ENCODE measurements at places on chromosomes 1 and 21. TPM values are rescaled to one million over a fixed set of nuclear protein-coding genes. Genes with fewer than 3 reads are reported as not detected.

DNA sequence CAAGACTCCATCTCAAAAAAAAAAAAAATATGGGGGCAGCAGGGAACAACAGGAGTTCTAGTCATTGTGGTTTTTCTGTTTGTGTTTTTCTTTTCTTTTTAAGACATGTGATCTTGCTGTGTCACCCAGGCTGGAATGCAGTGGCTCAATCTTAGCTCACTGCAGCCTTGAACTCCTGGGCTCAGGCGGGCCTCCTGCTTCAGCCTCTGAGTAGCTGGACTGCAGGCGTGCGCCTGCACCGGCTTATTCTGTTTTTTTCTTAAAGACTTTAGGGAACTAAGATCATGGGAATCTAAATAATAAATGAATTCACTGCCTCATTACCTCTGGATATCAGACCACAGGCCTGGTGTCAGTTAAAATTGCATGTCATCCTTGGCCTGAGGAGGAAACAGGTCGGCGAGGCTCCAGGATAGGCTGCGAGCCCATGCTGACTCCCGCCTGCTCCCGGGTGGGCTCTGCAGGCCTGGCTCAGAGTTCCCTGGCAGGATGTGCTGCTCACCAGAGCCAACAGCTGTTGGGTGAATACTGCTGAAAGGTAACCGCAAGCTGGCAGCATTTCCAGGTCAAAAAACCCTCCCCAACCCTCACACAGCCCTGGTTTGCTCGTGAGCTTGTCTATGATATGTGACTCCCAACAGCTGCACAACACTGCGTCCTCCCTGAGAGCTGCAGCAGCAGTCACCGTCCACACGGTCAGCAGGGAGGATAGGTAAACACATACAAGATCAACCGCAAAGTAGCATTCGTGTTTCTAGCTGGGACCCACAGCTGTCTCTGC lies 58.1 kb downstream of the SCCPDH start:
- no peak for DNase-seq

- no peak for DNase-seq
These were observed 16.0 kb downstream of the ENO1 start for GRCh38 chr1:8862528-8862927.

- DNase-seq = no peak
These were observed 5.1 kb upstream of the SLAMF7 start for GRCh38 chr1:160733898-160734297.

GRCh38 chr1:58983633-58984245 lies 199.9 kb upstream of the JUN start:
- DNase-seq = no peak

- no peak for DNase-seq
These were observed 311.9 kb downstream of the COL11A1 start for GRCh38 chr1:102796429-102796828.

GRCh38 chr1:117793413-117793812 lies 136.0 kb downstream of the GDAP2 start:
- DNase-seq = no peak

DNA sequence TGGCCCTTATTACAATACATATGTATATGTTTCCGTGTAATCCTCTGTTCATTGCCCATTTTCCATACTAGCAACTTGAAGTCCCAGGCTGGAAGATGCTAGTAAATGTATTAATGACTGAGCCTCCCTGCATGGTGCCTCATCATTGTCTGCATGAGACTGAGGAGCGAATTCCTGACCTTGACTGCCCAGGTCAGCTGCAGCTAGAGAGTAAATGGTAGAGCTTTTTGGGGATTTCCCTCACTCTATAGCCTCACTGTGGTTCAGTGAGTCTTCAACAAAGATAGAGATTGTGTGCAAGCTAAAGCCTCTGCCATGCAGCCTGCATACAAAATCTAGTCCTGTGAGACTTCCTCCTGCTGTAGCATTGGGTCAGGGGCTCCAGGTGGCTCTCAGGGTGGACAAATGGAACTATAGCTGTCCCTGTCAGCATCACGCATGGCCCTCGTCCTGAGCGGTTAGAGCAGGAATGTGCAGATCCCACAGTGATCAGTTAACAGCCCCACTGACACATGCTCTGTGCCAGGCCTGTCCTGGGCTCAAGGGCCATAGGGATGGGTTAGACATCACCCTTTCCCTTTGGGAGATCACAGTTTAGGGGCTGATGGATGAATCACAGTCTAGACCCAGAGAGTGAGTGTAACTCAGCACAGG lies 741.7 kb downstream of the MATN1 start:
- no peak for DNase-seq

- DNase-seq = no peak
These were observed 20.9 kb downstream of the SH2D2A start for GRCh38 chr1:156795787-156796186.

DNA sequence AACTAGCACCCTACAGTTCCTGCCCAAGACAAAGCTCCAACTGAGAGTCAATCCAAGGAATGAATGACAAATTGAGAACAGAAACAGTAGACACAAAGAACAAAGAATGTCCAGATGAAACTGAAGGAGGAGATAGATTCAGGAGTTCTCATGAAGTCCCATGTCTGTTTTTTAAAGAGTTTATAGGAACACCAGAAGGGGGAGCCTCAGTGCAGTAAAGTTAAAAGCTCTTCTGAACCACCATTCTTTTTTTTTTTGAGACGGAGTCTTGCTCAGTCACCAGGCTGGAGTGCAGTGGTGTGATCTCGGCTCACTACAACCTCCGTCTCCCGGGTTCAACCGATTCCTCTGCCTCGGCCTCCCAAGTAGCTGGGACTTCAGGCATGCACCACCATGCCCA lies 323.6 kb downstream of the MRPL39 start:
- DNase-seq = no peak

DNA sequence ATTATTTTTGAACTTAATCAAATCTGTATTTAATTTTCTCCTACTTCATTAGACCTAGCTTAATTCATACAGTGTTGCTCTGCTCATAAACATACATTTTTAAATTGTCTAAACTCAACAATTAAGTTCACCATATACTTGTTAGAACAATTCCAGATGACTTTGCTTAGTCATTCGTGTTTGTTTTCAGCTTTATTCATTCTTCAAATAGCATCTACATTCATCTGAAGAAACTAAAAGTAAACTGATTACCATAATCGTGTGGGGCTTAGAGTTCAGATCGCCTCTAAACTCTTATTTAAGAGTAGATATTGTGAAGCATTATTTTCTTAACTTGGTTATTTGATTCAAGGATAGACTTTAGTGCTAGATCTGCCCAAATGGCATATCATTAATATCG lies 34.4 kb downstream of the KLHL20 start:
- no peak for DNase-seq

DNA sequence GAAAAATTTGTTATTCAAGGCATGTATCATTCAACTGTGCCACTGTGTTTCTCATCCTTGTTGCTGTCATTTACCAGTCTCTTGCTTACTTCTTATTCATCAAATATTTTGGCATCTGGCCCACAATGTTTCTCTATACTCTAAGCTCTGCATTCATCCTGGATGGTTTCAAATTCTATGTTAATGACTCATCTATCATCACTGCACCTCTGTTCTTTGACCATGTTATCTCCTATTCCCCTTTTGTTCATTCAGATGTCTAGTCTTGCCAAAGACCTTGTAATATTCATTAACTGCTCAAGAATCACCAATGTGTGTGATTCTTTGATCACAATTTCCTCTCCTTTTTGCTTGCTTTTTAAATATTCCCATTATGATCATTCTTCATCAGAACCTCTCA lies 54.6 kb upstream of the PRKACB start:
- no peak for DNase-seq

DNA sequence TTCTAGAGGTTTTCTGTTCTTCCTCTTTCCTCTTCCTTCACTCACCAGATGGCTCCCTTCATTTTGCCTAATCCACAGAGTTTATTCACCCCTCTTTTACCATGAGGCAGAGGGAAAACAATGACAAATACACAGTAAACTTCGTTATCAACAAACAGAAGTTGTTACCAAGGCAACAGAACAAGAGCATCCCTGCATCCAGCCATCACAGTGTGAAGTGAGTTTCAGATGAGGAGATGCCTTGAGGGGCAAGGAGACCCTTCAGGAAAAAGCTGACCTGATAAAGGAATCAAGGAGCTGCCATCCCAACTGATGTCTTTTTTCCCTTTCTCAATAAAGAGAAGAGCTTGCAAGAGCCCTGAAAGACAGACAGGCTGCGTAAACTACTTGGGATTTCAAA lies 195.3 kb downstream of the BRINP2 start:
- no peak for DNase-seq

- no peak for DNase-seq
These were observed 199.8 kb downstream of the DNM3 start for GRCh38 chr1:172041102-172041501.

DNA sequence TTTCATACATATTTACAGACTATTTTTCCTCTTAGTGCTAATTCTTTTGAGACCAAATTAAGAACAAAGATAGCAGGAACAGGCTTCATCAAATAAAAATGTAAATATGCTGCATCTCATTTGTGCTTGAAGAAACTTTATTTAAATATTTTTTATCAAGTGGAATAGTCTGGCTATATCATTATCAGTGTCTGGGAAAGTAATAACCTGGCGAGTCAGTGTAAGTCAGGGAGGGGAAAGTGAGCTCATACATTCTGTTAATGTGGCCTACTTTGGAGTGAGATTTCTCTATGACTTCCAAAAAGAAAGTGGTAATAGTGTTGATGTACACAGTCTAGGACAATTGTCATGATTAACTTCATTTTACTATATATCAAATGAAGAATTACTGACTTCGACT lies 1045.1 kb downstream of the ADGRL2 start:
- DNase-seq = no peak

GRCh38 chr1:102120910-102121309 lies 124.2 kb upstream of the OLFM3 start:
- no peak for DNase-seq

DNA sequence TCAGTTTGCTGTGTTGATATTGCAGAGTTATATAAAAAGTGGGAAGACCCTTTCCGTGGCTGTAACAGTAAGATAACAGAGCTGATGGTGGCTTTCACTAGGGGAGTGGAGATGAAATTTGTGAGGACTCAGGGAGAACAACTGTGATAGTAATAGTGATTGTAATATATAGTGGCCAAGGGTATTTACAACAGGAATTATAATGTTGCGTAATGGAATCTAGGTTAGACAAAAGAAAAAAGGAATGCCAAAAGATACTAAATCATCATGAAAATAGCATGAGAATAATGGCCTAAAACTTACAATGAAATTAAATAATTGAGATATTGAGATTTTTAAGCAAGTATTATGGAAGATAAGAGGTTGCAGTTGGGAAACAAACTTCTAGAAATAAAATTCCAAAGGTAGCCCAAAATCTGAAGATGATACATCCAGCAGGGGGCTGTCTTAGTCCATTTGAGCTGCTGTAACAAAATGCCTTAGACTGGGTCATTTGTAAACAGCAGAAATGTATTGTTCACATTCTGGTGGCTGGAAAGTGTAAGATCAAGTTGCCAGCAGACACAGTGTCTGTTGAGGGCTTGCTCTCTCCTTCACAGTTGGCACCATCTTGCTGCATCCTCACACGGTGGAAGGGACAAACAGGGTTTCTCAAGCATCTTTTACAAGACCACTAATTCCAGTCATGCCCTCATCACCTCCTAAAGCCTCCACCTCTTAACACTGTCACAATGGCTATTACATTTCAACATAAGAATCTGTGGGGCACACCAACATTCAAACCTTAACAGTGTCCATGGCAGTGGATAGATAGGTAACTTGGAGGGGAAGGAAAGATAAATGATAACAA lies 711.2 kb downstream of the MRPL39 start:
- no peak for DNase-seq

DNA sequence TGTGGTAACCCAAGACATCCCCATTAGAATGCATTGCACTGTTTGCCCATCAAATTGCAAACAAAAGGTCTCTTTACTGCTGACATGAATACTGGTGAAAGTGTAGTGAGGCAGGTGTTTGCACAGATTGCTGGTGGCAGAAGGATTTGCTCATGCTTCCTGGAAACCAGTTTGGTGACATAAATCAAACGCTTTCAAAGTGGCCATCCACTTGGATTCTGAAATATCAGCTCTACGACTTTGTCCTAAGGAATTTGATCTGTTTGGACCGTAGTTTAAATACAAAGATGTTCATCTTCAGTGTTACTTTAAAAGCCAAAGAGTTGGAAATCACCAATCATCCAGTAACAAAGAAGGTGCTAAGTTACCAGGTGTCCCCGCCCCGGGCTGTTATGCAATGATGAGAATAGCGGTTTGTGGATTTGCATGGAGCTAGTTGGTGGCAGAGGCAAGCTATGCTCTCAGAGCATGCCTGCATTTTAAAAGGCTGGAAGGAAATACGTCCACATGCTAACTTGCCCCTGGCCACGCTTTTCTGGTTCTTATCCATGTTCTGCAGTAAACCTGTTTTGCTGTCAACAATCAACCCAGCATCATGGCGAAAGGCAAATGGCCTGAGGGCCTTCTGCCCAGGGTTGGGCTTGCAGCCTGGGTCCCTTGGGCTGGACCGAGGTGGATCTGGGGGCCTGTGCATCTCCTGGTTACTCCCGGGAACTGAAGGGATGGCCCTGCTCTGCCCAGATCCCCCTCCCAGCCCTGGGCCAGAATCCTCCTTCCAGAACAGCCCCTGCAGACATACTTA lies 49.2 kb downstream of the UMODL1 start:
- DNase-seq = no peak

DNA sequence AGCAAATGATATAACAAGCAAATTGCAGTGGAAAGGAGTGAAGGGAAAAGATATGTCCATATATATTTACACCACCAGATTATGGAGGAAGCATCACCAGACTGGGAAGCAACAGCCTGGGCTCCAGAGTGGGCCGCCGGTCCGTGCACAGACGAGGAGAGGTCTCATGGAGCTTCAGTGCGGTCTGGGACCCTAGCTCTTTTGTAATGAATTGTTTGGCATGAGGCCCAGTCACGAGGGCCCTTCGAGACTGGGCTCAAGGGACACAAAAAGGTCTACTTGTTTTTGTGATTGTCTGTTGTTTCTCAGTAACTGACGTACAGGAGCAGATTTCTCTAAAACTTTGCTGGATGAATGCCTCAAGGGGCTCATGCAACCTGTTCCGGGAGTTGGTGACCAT lies 12.9 kb upstream of the STUM start:
- DNase-seq = no peak

DNA sequence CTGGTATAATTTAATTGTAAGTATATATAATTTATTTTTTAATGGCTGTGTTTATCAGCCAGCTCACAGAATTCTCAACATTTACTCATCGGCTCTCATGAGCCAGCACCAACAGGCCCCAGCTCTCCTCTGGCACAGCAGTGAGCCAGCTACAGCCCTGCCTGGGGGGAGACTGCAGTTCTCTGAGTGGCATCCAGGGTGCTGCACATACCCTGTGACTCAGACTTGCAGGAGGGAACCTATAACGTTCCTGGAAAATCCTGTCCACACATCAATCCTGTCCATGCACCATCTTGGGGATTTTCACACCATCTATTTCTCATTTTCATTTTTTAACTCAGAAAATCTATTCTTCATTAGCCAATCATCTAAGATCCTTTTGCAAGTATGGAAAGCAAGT lies 36.5 kb downstream of the FHAD1 start:
- DNase-seq = no peak

Gene CNTN2
- total RNA-seq = 0.13 TPM

Gene C1orf105
- total RNA-seq = not detected

Gene UBASH3A
- 0.20 TPM for total RNA-seq

Gene SPRR2B
- not detected for total RNA-seq

Gene DNASE2B
- total RNA-seq = not detected

Gene C1QA
- total RNA-seq = 65.3 TPM
